ENCODE measurements at places on chromosomes 2 and 18.

- DNase-seq = no peak
These were observed 14.5 kb upstream of the PAPOLG start for GRCh38 chr2:60741576-60741975.

DNA sequence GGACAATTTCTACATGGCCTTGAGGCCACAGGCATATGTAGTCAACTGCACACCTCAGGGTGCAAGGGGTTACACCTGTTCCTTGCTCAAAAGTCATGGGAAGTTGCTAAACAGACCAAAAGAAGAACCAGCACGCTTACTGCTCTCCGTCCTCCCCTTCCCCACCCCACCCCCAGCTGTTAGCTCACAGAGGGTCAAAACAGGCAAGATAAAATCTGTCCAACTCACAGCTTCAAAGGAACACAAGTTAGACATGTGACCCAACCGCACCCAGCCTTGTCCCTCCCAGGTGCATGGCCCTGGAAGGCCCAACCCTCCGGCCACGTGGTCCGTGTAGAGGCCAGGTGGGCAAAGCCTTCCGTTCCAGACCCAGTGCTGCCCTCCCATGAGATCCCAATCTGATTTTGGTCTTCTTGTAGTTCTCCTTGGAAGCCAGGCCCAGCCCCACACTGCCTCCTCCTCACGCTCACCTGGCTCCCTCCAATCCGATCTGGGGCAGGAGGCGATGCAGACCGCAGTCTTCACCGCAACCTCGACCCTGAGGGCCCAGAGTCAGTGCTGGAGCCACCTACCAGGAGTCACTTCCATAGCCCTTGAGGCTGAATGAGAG, 14.5 kb upstream of the ASPRV1 start:
- no peak for DNase-seq

- no peak for DNase-seq
These were observed 88.4 kb downstream of the BCL2L11 start for GRCh38 chr2:111209045-111209514.

DNA sequence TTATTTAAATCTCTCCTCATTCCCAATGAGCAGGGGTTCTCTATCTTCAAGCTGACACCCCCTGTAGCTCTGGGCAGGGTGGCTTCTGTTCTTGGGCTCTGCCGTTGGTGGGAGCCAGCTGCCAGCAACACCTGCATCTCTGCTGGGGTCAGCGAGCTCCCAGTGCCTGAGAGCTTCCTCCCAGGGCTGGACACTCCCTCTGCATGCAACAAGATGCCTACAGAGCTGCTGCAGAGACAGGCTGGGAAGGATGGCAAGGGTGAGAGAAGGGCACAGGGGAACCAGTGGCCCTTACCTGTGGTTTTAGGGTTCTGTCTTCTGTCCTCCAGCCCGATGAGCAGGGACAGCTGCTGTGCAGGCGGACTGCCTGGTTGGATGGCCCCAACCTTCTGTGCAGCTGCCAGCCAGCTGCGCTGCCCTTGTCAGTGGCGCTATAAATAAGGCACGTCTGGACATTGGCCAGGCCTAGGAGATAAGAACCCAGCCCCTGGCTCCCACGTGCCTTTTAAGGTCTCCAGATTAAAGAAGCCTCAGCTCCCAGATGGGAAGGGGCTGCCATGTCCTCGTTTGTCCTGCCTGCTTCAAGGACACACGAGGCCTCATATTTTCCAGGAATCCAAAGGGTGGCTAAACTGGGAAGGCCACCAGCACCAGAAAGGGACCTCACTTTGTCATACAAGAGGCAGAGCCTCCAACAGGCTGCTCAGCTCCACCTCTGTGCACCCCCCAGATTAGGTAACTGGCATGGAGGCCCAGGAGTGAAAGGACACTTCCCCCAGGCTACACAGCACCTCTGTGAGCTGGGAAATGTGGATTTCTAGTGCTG, 39.5 kb upstream of the FHL2 start:
- DNase-seq = no peak

DNA sequence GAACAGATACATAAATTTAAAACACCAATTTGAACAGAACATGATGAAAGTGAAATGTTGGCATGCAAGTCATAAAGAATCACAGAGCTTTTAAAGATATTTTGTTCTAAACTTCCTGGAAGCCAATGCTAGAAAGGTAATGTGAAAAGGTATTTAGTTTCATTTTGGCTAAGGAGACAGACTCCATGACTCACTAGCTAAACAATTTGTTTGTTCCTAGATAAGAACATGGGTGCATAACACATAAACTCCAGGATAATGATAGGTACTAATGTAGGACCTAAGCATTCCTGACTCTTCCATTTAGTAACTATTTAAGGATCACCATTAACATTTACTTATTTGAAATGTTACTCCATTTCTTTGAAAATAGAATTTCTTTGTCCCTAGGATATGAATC, 292.5 kb upstream of the CNTNAP5 start:
- DNase-seq = no peak

DNA sequence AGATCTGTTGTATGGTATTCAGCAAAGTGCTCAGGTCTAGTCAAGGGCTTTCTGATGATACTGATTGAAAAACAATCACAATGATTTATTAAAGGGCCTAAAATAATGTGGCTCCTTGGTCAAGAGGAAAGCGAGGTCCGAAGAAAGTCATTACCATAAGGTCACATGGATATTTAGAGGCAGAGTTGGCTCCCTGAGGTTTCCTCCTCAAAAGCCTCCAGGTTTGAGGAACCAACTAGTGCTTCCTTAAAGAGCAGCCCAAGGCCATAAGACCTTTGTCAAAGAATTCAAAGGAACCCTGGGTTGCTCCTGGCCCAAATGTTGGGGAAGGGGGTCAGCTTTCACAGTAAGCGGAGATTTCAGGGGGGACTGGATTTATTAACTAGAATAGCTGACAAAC, 280.7 kb upstream of the ATP5MC3 start:
- no peak for DNase-seq

DNA sequence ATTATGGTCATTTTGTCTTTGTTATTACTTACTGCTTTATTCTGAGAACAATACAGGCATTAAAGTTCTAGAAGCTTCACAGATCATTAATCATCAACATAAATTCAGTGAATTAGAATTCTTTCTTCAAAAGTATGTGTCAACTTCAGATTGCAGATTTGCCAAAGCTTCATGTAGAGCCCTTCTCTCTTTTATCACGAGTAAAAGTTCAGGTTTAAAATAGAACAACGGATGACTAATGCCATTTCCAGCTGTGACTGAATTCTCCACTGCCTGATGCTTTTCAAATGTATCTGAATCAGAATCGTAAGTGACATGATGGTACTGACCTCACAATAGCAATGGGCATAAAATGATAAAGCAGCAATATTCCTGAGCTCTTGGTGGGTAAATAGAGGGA, 116.0 kb downstream of the ABCA12 start:
- DNase-seq = no peak

GRCh38 chr2:148885988-148886387, 11.0 kb downstream of the KIF5C start:
- no peak for DNase-seq

All from activated naive CD4-positive, alpha-beta T cell treated with anti-CD3 and anti-CD28 coated beads, Interleukin-2, amount 50 U/mL, for 16 hours (primary cell).